ENCODE measurements at places on chromosomes 13 and 19.

- DNase-seq: peak; percentile 87
Observed at GRCh38 chr13:99972190-99972731, 694 bp upstream of the ZIC5 start.

DNA sequence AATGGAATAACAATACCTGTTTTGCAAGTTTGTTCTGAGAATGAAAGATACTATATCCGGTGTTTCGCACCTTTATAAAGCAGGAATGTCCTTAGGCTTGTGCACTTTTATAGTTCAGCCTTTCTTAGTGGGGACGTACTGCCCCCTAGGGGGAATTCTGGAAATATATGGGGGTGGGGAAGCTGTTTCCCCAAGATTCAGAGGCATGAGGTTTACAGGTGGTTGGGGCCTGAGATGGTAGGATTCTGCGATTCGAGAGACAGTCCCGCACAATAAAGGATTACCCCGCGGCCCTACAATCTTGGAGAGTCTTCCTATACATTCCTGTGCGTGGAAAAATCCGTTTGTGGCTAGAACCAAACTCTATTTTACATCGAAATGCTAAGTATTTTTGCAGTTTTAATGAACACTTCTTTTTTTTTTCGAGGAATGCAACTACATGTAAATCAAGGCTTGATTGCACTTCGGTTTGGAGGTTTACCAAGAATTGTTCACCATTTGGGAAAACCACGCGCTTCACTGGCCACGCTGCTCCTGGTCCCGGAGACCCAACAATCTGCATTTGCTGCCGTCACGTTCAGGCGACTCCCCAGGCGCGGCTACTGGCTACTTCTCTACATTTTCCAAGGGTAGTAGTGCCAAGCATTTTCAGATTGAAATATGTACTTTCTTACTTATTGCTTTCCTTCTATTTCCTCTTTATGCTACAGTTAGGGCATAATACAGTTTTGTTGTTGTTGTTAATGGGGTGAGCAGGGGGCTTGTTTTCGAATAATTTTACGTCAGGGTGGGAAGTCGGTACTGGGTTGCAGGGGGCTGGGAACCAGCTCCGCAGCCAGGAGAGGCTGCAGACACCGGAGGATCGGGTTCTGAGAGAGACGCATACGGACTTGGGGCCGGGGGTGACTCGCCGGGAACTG lies 830 bp downstream of the NEK5 start:
- peak; percentile 91 for DNase-seq

GRCh38 chr19:4516939-4517300 lies 1.4 kb downstream of the PLIN4 start:
- no peak for DNase-seq

DNA sequence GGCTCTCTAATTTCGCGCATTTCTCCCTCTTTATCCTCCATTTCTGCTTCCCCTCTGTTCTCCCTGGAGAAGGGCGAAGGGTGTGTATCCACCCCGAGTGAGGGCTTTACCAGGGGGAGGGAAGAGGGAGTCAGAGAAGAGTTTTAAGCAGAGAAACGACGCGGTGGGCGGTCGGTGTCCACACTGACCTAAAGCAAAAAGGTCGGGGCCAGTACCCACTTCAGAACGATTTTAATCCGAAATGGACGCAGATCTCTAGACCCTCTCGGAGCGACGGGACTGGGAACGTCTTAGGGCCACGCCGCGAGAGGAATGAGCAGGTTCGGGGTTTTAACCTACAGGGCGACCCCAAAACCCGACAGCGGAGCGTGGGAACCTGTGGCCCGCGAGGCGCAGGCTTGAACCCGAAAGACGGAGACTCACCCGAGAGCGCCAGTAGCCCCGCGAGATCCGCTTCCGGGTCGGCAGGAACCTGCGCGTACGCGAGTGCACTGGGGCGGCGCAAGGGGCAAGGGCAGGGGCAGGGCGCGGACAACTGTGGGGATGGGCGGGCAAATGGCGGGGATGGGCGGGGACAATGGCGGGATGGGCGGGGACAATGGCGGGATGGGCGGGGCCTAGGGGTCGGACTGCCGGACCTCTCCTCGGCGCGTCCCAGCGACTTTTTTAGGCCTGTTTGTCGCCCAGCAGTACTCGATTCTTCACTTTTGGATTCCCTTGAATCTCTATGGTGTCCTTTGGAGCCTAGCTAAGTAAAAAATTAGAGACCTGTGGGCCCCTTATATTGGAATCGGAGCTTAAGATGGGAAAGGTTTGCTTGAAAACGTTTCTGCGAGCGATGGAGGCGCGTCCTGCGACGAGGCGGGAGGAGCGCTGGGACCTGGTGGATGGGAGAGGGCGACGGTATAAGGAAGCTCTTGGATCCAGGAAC lies at the start of gene ZNF677:
Gene ZNF677, minus strand, starts transcription at position 463 of the 931 bp plus-strand sequence. CDS start 3,323 bp downstream, outside the sequence.
- DNase-seq: peak; percentile 92

DNA sequence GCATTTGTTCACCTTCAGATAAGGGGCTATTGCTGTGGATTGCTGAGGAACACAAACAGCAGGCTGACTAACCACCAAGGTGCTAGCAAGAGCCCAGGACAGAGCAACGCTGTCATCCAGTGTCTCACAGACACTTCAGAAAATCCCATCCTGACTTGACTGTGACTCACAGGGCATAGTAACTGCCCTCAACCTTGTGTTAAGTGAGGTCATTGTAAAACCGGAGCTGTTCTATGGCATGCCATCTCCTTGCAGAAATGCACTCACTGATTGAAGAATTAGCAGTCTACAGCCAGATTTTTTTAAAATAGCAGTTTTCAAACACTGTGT lies 51.1 kb downstream of the TNFRSF19 start:
- DNase-seq: no peak

GRCh38 chr19:41263042-41263849 lies 926 bp upstream of the HNRNPUL1 start:
- no peak for DNase-seq

All from eye (tissue), 1 donor.